ENCODE measurements at places on chromosomes 5 and 9.

- DNase-seq: peak; percentile 23
Observed at GRCh38 chr5:173753307-173754168, 134.6 kb upstream of the CPEB4 start.

- DNase-seq: no peak
Observed at GRCh38 chr9:90365666-90366065, 277.0 kb downstream of the DIRAS2 start.

DNA sequence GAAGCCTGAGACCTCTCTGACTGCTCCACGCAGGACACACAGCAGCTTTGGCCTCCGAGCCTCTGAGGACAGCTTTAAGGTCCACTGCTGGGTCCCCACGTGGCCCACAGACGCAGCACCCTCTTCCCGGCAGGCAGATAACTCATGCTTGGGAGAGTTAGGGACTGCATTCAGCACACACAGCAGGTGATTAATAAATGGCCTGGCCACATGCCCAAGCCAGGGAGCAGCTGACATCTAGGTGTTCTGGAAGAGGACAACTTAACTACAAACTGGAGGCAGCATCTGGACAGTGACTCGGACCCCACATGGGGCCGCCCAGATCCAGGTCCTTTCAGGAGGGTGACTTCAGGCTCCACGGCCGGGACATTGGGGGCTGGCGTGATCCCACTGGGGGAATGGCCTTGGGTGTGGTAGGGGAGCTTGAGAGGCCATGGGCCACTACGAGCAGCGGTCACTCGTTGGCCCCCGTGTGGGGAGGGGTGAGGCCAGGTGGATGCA is 11.3 kb downstream of the NINJ1 start:
- no peak for DNase-seq

- no peak for DNase-seq
Observed at GRCh38 chr5:124979251-124979650, 232.8 kb upstream of the ZNF608 start.

- no peak for DNase-seq
Observed at GRCh38 chr5:136058039-136058971, 29.5 kb downstream of the TGFBI start.

DNA sequence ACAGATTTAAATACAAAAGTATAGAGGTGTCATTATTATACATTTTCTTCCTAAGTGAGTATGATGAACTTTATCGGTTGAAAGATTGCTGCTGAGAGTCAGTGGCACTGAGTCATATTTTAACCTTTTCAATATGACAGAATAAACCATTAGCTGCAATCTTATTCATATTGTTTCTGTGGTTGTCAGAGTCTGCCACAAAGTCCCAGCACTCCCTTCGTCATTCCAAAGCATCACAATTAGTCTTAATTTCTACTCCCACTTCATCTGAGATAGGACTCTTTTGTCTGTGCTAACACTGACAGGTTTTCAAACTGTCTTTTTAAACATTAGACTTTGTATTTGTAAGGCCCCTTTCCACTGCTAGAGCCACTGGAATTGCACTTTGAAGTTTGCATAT is 656.9 kb downstream of the MTRR start:
- DNase-seq: no peak

DNA sequence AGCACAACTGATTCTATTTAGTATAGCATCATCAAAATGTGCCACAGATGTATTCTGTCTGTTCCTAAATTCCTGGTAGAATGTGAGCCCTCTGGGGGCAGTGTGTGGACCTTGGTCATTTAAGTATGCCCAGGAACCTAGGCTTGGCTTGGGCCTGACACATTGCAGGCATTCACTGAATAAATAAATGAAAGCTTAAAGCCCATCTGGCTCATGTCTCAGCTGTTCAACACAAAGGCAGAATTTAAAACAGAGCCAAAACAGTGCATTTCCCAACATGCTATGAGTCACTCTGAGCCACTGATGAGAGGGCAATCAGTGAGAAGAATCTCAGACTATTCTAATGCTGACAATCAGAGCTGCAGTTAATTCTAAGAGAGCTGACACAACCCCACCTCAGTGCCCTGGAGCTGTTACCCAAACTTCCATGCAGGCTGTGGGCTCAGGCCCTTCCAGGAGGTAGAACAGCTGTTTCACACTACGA is 8.1 kb downstream of the FAM193B start:
- DNase-seq: no peak

GRCh38 chr9:107029146-107029545 is 166.2 kb downstream of the ZNF462 start:
- no peak for DNase-seq

- DNase-seq: no peak
Observed at GRCh38 chr9:103474156-103474555, 479.0 kb downstream of the CYLC2 start.

DNA sequence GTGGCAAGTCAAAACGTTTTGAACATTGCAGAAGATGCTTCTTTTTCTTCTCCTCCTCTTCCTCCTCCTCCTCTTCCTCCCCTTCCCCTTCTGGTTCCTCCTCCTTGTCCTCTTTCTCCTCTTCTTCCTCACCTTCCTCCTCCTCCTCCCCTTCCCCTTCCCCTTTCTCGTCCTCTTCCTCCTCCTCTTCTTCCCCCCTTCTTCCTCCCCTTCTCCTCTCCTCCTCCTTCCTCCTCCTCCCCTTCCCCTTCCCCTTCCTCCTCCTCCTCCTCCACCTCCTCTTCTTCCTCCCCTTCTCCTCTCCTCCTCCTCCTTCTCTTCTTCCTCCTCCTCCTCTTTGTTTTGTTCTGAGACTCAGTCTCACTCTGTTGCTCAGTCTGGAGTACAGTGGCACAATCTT is 167.0 kb upstream of the SV2C start:
- DNase-seq: no peak

DNA sequence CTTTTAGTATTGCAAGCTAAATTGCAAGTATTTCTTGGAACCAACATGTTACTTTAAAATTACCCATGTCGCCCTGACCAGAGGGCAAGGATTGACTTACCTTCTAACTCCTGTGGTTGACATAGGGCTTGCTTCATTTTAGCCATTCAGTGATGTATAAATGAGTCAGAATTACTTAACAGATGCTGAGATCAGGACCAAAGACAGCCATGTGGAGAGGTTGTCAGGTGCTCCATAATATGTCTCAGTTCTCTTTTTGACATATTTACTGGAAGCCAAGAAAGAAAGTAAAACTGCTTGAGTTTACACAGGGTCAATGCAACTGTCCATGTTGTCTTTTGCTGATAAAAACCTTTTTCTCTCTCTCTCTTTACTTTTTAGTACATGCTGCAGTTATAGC is 33.2 kb downstream of the F2RL2 start:
- no peak for DNase-seq

GRCh38 chr5:178287091-178287790 is 54.6 kb upstream of the PHYKPL start:
- no peak for DNase-seq

- no peak for DNase-seq
Observed at GRCh38 chr9:34512131-34513078, 10.4 kb downstream of the ENHO start.

- DNase-seq: no peak
Observed at GRCh38 chr9:115008536-115009270, 78.3 kb upstream of the TNFSF8 start.

GRCh38 chr9:35907711-35908503 is 1.4 kb upstream of the SPAAR start:
- DNase-seq: no peak

- DNase-seq: no peak
Observed at GRCh38 chr9:10204276-10204675, 408.5 kb downstream of the PTPRD start.

GRCh38 chr5:134088291-134088690 is 26.2 kb upstream of the TCF7 start:
- DNase-seq: no peak

- DNase-seq: peak; percentile 6
Observed at GRCh38 chr9:93299418-93300174, 115.7 kb downstream of the WNK2 start.

- DNase-seq: no peak
Observed at GRCh38 chr5:96957254-96958049, 21.6 kb downstream of the LNPEP start.

GRCh38 chr5:41878173-41878572 is 7.9 kb upstream of the OXCT1 start:
- no peak for DNase-seq

DNA sequence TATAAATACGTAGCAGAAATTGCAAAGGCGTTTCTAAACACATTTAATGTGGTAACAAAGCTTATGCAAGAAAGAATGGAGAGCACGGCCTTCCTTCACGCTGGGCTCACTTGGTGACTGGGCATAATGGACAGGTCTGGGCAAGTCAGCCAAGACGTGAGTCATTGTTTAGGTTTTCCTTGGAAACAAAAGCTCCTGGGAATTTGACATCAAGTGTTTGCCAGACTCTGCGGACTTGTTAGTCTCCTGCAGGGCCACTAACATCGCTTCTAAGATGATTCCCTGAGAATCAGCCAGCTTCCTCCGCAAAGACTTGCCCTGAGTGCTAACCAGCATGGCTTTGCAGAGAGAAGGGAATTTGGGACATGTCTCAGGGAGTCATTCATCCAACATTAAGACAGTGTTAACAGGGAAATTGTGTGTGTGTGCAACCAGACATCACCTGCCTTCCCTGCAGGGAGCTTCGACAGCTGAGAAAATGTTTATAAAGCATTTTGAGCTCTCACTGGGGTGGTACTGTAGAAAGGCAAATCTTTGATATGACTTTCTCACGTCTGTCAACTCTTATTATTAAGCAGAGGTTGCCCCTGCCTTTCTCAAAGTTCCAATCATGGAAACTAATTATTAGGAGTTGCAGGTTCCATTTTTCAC is 182.5 kb downstream of the NTRK2 start:
- no peak for DNase-seq

DNA sequence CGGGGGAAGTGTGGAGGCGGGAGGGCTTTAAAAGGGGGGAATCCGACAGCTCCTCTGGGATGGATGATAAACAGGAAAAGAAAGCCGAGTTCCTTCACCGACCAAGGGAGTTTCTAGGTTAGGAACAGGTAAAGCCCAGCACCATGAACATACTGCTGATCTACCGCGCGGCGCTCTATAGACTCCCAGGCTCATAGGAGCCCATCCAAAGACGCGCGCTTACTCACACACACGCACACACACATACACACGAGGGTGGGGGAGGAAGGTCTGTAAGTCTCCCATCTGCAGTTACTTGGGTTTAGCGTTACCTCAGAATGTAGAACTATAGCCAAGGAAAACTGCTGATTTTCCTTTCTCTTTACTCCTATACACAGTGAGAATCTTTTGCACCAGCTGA is 2.6 kb upstream of the GABRB2 start:
- peak; percentile 27 for DNase-seq

DNA sequence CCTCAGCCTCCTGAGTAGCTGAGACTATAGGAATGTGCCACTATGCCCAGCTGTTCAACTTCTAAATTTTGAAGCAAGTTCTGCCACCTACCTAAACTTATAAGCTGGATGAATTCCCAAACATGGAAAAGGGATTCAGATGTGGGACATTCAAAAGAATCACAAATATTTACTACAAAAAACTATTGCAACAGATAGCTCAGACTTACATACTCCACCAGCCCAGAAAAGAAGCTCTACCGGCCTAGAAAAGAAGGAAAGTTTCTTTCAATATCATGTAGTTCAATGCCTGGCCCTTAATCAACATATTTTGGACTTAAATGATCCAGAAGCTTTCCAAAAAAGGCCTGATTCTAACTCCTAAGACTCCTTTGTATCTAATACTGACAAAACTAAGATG is 23.8 kb downstream of the SH3RF2 start:
- DNase-seq: no peak
